Calu3 (cell line): ENCODE measurements at places on chromosomes 13 and 19. TPM values are rescaled to one million over a fixed set of nuclear protein-coding genes. Genes with fewer than 3 reads are reported as not detected.

- DNase-seq: no peak
Observed at GRCh38 chr13:77458736-77459135, 76.8 kb upstream of the SCEL start.

DNA sequence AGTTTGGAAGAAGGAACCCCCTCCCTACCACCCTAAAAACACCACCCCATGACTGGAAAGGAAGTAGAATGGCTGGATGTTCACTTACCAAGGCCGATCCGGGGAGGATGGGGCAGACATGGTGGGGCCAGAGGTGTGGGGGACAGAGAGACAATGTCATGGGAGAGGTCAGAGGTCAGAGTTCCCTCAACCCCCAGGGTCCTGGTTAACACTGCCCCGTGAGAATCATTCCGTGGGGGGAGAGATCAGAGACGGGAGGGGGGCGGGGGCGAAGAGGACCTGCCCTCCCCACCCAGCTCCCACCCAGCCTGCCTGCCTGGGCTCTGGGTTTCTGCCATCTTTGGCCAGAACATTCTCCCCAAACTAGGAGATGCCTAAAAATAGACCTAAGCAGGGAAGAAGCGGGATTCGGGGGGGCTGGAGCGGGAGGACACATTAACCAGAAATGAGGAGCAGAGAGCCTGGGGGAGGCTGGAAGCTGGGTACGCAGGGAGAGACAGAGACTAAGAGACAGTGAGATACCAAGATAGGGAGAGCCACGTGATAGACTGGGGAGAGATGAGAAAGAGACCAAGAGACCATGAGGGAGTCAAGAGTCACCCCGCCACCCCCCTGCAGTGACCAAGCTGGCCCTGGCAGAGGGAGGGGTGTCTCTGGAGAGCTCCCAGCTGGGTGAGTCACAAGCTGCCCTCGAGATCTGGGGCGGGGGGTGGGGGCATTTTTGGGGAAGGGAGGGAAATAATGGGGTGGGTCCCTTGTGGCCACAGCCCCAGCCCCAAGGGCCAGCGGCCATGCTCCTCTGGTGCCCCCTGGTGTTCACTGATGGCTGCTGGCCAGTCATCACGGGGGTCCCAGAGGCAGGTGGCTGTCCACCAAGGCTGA, 6.1 kb upstream of the KANK2 start:
- DNase-seq: peak; percentile 69

The CEACAM8 gene
- not detected in 2 replicates for total RNA-seq

The FPR1 gene
- not detected in 2 replicates for total RNA-seq

DNA sequence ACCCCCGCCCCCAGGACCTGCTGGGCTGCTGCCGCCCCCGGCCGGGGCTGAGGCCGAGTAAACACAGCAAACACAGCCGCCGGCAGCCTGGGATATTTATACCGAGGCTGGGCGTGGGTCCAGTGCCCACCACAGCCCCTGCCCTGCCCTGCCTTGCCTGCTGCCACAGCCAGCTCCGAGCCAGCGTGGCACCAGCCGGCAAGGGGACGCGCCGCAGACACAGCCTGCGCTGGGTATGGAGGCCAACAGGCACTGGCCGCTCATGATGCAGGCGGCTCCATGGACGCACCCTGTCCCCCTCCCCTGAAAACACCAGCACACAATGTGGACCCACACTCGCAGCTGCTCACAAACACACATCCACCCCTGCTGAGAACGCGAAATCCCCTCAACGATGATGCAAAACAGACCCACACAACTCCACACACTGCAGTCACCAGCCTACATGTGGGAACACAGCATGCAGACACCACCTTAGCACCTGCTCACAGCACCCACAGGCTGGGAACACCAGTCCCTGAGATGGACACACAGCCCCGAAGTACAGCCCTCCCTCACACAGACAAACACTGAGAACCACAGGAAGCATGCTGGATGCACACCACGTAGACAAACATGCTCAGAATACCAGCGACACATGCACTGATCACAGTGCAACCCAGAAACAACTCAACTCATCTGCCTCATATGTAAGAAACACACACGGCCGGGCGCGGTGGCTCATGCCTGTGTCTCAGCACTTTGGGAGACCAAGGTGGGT, 16.2 kb downstream of the CCDC97 start:
- DNase-seq: peak; percentile 30
